ENCODE measurements at places on chromosomes 13 and 19.

DNA sequence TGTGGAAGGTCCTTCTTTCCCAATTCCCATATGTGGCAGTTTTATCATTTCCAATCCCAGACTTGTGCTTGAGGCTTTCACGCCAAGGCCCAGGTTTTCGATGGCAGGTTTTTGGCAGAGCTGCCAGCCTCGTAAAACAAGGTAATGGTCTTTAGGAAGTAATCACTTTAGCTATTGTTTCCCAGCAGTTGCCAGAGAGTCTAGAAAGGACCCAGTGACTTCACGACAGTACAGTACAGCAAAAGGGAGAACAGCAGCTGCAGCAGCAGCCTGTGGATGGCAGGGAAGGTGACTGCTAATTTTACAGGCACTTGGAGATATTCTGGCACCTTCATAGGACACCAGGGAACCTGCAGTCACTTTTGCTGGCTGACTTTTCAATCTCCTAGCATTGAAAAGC lies 291.6 kb upstream of the MAB21L1 start:
- no peak for DNase-seq

GRCh38 chr19:54804101-54804500 lies 691 bp downstream of the KIR2DL4 start:
- DNase-seq: no peak

DNA sequence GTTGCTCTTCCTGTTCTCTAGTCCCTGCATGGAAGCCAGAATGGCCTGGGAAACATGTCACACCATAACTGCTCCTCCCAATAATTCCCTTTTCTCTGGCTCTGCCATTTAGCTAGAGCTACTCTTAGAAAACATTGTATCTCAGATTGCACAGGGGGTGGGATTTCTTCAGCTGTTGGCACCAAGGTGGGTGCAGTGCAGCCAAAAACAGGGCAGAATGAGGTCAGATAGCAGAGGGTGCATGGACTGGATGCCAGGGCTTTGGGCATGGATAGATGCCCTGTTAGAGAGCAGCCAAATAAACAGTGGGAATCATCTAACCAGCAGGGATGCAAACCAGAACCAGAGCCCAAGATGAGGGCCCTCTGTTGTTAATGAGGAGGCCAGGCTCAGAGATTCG lies 4.9 kb upstream of the AMER2 start:
- DNase-seq: no peak

- no peak for DNase-seq
These were observed 21.3 kb upstream of the SLC1A5 start for GRCh38 chr19:46809534-46810272.

DNA sequence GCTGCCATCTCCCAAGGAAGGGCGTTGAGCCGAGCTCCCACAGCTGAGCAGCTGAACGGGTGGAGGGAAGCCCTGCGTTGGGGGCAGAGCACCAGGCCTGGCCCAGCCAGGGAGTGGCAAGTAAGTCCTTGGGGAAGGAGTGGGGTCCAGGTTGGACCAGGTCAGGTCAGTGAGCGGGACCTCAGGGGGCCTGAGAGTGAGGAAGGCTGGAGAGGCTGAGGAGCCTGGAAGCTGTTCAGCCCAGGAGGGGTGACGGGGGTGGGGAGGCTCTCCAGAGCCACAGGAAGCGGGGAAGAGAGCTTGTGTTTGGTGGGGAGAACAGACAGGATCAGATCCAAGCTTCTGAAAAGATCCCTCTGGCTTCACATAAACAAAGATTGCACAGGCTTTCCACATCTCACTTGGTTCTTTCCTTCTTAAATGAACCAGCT lies 55.4 kb upstream of the ATP12A start:
- no peak for DNase-seq

DNA sequence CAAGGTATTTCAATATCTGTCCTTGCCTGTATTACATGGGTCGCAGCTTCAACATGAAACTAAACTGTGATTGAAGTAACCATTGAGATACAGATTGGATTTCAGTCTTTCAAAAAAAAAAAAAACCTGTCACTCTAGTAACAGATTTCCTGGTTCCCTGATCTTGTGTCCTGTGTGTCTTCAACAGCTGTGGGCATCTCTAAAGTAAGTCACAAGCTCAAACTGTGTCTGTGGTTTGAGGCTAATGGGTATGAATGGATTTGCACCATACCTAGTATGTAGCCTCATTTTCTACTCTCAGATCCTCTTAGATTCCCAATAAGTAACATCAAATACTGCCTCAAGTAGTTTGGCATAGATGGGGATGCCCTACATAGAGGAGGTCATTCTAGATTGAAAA lies 300.1 kb downstream of the COG6 start:
- DNase-seq: no peak

GRCh38 chr19:16594131-16594586 lies 21.9 kb upstream of the SLC35E1 start:
- DNase-seq: no peak

- no peak for DNase-seq
These were observed 21.6 kb downstream of the SERPINE3 start for GRCh38 chr13:51361106-51361505.

- DNase-seq: no peak
These were observed 159.9 kb upstream of the PRR20A start for GRCh38 chr13:56980856-56981255.

GRCh38 chr19:2457394-2458037 lies 757 bp upstream of the LMNB2 start:
- DNase-seq: no peak

DNA sequence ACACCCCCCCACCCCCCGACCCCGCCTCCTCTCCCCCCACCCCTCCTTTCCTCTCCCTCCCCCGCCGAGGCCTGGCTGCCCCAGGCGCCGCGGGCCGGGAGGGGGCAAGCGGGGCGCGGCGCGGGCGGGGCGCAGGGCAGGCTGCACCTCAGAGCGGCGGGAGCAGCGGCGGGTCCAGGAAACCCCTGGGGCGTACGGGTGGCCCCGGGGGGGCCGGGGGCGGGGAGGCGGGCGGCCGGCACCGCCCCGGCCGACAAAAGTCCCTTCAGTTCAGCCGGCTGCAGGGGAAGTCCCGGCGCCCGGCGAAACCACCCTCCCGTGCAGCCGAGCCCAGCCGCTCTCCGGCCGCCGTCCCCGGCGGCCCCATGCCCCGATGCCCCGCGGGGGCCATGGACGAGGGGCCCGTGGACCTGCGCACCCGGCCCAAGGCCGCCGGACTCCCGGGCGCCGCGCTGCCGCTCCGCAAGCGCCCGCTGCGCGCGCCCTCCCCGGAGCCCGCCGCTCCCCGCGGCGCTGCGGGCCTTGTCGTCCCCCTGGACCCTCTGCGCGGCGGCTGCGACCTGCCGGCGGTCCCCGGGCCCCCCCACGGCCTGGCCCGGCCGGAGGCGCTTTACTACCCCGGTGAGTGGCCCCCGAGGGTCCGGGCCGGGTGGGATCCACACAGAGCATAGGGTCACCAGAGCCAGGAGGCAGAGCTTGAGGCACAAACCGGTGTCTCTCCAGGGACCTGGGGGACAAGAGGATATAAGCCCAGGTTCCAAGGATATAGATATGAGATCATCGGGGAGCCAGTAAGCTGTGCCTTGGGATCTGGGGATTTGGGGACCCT lies at the start of gene BCL3:
TSS of gene BCL3 (plus strand) at position 283 of the 829 bp plus-strand sequence. CDS start at position 366, 83 bp downstream.
- peak; percentile 66 for DNase-seq

DNA sequence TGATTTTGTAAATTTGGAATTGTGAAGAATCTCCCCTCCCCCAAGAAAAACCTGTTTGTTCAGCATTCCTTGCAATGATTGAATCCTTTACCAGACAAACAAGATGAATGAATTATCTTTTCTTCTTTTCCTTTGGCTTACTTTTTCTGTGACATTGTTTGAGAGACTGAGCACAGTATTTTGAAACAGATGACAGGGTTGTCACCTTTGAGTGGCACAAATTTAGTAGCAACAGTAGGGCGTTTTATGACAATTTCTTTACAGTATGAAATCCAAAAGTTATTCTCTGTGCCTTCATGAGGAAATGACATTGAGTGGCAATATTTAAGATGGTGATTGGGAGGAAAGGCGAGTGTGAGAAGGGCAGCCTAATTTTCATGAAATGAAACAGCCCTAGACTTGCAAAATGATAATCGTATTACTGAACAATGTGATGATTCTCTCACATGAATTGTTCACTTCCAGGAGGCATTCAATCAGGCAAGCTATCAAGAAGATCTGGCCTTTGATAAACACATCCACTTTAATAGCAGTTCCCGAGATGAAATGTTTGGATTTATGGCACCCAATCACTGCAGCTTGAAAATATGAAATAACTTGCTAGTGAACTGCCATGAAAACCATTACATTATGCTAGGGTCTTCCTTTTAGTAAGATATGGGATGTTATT lies 68.6 kb upstream of the SCEL start:
- no peak for DNase-seq

DNA sequence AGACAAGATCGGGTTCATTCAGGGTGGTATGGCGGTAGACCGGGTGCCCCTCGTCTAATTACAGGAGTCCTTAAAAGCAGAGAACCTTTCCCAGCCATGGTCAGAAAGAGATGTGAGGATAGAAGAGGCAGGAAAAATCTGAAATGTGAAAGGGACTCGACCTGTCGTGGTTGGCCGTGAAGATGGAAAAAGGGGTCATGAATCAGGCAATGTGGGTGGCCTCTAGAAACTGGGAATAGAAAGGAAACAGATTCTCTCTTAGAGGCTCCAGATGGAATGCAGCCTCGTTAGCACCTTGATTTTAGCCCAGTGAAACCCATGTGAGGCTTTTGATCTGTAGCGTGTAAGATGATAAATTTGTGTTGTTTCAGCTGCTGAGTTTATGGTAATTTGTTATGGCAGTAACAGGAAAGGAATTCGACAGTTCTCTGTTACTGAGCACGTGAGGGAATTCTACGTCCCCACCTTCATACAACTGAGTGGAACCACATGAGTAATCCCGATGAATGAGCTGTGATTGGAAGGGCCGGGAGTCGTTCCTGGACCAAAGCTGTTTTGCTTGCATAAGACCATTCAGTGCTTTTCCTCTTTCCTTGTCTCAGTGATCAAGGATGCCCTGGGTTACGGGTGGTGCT lies 11.0 kb upstream of the CA11 start:
- DNase-seq: no peak

GRCh38 chr19:4521170-4521887 lies 3.0 kb upstream of the PLIN4 start:
- DNase-seq: no peak

DNA sequence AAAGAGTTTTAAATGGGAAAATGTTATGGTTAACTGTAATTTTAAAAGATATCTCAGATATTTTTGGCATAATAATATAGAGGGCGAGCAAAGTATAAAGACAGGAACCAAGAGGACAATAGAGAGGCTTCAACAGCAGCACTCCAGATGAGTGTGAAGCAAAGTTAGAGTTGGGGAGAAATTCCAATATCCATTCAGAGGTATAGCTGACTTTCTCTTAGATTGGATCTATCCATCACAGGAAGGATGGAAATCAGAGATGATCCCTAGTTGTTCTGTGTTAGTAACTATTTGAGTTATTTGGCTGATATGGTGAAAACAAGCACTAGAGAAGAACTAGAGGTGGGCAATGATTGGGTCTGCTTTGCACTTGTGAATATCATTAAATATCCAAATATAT lies 786.0 kb upstream of the KLHL1 start:
- DNase-seq: no peak

DNA sequence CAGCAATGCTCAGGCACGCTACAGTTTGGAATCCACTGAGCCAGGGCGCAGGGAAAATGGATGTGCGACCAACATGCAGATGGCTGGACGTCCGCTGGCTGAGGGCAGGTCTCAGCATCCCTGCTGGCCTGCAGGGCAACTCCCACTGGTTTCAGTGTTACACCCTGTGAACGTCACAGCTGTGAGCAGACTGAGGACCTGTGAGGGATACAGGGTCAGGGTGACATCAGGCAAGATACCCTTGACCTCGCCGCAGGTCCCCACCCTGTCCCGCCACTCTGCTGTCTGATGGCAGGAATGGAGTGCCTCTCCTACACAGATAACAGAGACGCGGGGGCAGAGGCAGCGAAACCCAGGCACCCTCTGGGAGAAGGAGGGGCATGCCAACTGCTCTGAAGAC lies 19.1 kb downstream of the ZFR2 start:
- no peak for DNase-seq

DNA sequence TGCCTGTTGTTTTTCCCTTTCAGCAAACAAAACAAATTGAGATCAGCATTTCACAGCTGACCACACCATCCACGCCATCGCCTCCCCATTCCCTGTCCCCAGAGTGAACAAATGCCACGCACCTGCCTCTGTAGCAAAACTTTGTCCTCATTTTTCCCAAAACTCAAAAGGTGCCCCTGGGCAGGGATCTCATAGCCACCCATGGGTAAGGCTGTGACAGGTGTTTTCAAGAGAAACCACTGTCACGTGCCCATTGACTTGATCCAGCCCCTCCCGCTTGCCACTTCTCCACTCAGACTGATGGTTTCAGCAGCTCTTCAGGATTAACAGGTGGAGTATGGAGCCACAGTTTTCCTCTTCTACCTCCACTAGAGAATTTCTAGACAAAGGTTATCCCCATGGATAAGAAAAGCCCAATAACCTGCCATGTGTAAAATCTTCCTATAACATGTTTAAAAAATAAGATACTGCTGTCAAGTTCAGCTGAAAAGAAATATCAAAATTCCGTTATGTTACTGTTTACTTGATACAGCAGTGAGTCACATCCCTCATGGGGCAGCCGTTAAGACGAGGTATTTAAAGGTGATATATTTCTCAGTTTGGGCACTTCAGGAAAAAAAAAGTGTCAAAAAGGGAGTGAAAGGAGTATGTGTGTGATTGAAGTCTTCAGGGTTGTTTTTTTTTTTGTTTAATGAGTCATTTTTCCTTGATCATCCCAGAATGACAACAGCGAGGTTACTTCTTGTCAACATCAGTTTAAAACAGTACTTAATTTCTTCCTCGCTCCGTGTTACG lies 63.5 kb upstream of the GPR183 start:
- no peak for DNase-seq

- no peak for DNase-seq
These were observed 72.0 kb upstream of the KCTD15 start for GRCh38 chr19:33724721-33725060.

- peak; percentile 75 for DNase-seq
These were observed 22.8 kb upstream of the SIGLEC11 start for GRCh38 chr19:49983645-49984229.

DNA sequence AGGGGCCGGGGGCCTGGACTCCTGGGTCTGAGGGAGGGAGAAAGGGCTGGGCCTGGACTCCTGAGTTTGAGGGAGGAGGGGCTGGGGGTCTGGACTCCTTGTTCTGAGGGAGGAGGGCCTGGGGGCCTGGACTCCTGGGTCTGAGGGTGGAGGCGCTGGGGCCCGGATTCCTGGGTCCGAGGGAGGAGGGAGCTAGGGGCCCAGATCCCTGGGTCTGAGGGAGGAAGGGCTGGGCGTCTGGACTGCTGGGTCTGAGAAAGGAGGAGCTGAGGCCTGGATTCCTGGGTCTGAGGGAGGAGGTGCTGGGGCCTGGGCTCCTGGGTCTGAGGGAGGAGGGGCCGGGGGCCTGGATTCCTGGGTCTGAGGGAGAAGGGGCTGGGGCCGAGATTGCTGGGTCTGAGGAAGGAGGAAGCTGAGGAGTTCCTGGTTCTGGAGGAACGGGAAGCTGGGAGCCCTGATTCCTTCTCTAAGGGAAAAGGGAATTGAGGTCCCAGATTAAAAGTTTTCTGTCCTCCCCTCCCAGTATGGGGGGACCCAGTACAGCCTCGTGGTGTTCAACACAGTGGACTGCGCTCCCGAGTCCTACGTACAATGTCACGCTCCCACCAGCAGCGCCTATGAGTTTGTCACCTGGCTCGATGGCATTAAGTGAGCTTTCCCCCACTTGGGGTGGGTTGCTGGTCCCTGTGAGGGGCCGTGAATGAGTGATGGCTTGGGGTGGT lies 721 bp downstream of the MED25 start:
- DNase-seq: no peak

Data from activated gamma-delta T cell treated with anti-CD3 and anti-CD28 coated beads, Interleukin-2, amount 50 U/mL, for 16 hours (primary cell).